ENCODE measurements at places on chromosomes 6 and 20.

GRCh38 chr6:45880159-45880558, 135.5 kb downstream of the CLIC5 start:
- no peak for DNase-seq

DNA sequence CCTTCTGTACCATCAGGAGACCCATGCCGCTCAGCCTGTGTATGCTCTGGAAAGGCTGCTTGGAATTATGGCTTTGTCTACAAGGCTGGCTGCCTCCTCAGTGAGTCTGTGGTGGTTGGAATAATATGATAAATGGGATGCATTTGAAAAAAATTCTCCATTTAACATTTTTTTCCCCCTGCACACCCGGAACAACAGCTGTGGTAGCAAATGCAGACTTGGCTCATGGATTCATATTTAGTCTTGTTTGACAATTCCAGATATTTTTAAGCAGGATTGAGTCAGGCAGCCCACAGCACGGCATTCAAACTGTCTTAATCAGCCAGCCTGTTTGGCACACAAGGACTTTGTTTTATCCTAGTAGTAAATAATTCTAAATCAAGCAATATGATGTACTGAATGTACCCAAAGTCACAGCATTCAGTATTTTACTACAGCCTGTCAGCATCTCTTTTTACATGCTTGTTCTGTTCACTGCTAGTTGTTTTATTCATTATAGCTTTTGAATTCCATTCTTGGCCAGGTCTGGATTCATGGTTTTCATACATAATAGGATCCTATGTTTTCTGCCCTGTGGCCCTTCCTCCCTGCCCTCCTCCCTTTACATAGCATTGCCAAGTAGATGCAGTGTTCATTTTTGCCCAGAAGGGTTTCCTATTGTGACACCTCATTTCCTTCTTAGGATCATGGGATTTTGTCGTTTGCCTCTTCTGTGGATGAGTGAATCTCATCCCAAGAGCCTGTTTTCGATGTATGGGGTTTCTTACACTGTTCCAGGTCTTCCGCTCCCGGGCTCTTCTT, 68.1 kb downstream of the LRRC1 start:
- DNase-seq: no peak

DNA sequence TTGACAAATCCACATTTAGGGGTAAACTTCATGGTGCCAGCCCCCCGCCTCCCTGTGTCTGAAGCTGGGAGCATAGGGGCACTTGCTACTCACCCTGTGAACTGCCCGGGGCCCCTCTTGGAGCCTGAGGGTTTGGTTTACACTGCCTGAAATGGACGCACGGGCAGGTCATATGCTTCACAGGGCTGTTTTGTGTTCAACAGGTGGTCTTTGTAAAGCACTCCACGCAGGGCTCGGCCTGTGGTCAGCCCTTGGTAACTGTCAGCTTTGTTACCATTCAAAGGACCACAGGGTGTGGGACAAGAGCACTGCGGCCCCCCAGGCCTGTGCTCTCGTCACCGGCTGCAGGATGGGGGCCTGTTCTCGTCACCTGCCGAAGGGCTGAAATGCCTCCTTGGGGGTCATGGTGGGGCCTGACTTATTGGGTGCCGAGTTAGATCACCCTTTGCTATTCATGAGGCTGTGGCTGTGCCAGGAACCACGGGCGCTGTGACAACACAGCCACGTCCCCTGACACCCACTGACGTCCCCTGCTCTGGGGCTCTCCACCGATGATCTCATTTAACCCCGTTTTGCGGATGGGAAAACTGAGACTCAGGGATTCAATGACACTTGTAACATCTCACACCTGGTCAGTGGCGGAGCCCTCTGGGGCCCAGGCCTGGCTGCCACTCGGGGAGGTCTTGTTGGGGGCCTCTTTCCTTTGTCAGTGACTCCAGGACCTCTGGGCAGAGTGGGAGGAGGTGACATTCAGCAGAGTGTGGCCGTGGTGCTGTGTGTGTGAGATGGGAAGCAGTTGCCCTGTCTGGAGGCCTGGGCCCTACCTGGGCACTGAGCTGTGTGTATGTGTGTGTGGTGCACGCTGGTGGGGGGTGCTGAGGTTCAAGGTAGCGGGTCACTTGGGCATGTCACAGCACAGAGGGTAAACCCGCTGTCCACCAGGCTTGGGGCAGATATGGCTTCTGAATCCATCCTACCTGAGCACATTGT, 24.9 kb downstream of the ZBP1 start:
- DNase-seq: no peak

DNA sequence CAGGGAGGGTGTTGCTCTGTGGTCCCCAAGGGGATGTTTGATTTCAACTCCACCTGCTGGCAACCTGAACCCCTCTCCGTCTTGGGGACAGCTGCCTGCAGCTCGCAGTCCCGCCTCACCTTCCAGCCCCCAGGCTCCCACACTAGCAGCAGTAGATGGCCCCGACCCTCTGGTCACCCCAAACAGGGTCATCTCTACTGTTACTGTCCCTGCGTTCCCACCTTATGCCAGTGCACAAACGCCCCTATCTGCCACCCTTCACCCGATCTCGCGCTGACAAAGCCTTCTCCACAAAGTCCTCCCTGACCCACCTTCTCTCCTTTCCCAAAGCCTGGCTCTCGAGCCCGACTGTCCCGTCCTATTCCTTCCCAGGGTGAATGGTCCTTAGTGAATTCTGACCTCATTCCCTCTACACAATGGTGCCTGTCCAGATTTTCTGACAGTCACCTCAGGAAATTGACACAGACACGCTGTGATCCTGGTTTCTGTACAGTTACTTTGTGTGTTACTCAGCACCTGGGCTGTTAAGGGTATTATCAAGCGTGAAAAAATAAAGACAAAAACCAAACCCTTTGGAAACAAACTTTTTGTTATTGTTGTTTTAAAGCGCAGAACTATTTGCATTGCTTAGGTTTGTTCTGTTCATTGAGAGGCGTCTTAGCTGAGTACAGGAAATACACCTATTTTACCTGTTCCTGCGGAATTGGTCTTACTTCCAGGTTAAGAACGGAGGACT, 728 bp downstream of the FUT9 start:
- no peak for DNase-seq

DNA sequence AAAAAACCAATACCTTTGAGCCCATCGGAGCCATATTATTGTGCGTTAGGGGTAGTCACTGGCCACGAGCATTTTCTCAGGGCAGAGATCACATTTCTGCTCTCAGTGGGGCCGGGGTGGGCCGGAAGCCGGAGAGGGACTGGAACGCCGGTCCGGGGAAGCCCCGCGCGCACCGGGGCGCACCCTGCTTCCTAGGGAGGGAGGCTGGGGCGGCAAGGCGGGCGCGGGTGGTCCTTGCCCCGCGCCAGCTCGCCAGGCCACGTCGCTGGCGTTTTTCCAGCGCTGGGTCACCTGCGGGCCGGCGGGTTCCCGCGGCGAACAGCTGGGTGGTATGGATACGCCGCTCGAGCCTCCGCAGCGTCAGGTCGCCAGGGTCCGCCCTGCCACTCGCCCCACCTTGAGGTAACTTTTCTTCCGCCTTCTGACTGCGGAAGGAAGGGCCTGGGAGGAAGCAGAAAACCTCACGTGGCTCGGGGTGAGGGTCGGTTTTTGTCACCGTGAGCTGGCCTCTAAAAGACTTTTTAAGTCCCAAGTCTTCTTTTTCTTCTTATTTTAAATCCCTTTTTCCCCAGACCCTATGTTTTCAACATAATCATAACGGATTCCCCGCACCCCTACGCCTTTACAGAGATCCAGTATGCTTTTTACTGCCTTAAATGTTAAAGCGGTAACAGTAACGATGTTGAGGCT, 2.7 kb upstream of the EEF1A1 start:
- peak; percentile 82 for DNase-seq

DNA sequence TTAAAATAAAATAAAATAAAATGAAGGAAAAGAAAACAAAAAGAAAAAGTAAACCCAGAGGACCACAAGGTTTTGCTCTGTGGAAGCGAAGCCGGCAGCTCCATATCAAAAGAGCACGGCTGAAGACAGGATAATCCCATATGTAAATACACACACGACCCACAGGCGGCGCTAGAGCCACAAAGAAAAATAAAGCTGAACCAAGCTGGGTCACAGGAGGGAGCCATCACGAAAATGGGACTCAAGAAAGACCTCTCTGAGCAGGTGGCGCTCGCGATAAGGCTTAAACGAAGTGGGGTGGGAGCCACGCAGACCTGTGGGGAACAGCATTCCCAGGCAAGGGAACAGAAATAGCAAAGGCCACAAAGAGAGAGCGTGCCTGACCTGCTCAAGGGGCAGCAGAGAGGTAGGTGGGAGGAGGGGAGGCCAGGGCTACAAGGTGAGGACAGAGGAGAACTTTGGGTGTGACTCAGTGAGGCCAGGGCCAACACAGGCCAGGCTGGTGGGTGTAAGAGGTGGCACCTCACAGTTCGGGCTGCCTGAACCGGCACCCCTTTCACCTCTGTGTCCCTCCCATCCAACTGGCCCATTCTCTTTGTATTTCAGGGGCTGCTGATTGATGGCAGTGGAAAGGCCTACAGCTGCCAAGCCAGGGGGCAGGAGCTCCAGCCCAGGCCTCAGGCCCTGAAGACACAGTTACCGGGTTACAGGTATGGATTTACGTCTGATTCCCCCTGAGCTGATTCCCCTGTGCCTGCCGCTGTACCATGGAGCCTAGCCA, 26.0 kb downstream of the PTGIS start:
- DNase-seq: peak; percentile 83

- DNase-seq: no peak
Observed at GRCh38 chr20:61857414-61857775, 208.3 kb downstream of the TAF4 start.

DNA sequence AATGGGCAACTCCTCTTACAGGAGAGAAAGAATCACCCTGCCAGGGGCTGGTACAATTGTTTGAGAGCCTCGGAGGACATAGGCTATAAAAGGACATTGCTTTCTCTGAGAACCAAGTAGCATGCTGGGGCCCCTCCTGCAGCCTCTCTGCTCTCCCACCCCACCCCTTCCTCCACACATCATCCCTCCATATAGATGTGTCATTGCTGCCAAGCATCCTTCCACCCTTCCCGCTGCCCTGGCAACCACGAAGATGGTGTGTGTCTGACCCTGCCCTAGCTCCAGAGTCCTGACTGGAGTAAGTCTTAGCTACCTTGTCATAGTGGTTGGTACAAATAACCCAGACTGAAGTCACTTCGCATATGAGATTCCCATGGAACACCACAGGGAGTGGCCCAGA, 129.7 kb downstream of the SNX5 start:
- no peak for DNase-seq

- no peak for DNase-seq
Observed at GRCh38 chr20:62872184-62872847, 10.7 kb upstream of the TCFL5 start.

GRCh38 chr6:19128701-19129100, 708.5 kb upstream of the ID4 start:
- no peak for DNase-seq

GRCh38 chr20:62475027-62475771, 596 bp downstream of the GATA5 start:
- no peak for DNase-seq

- no peak for DNase-seq
Observed at GRCh38 chr6:14555804-14556203, 438.2 kb downstream of the CD83 start.

- no peak for DNase-seq
Observed at GRCh38 chr6:168277274-168277669, 42.3 kb downstream of the DACT2 start.

DNA sequence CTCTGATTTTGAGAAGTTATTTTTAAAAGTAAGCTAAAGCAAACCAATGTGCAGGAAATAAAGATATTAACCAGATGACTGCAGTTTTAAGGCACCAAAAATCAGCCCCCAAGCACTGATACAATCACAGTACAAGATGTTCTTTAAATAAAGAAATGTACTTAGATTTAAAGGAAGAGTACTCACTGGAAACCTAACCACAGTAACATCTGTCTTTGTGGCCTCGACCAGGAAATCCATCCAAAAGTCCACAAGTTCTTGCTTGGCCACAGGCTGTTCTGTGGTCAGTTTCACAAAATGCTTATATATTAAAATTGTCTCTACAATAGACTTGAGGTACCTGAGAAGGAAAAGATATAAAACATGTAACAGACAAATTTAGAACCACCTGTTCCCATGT, 105.9 kb upstream of the MAP7 start:
- DNase-seq: no peak

DNA sequence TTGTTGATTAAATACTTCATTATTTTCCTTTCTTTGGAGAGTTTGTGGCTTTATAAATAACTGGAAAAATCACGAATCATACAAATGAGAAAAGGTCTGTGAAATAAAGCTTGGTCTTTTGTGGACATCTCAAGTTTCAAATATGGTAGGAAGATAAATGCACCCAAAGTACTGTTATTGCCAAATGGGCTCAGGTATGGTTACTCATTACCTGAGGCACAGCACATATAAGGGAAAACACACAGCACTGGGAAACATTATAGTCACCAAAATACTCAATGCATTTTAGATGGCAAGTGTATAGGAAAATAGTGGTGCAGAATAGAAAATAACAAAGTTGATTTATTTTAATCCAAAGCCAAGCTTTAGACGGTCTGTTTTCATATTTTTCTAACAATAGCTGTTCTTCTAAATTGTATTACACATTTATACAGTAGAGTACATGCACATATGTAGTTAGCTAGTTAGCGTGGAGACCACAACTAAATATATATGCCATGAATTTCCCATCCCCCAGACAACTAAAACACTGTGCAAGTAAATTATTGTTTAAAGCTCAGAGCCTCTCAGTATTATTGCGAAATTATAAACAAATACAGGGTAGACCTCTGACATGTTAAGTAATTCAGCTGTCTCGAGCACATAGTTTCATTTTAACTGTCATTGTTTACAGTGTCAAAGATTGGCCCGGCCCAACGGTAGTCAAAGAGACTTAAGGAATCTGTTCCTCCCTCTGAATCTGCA, 336.0 kb downstream of the SYNE1 start:
- no peak for DNase-seq

- no peak for DNase-seq
Observed at GRCh38 chr6:5729080-5729434, 277.7 kb downstream of the NRN1 start.

DNA sequence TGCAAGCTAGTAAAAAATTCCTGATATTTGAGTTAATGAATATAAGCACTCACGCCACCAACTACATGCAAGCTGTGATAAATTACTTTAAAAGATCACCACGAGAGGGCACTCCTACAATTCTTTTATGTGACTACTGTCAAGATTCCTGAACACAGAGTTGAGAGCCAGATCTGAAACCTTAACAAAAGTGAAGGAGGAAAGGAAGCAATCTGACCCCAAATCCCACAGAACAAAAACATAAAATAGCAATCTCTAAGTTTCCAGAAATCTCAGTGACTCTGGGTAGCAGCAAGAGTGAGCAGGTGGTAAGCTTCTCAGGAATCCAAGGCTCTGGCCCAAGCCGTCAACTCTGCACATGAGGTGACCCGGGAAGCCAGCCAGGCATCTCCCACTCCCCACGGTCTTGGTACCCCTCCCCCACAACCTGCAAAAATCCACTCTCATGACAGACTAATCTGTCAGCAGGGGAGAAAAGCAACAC, 55.1 kb downstream of the STAU1 start:
- no peak for DNase-seq

DNA sequence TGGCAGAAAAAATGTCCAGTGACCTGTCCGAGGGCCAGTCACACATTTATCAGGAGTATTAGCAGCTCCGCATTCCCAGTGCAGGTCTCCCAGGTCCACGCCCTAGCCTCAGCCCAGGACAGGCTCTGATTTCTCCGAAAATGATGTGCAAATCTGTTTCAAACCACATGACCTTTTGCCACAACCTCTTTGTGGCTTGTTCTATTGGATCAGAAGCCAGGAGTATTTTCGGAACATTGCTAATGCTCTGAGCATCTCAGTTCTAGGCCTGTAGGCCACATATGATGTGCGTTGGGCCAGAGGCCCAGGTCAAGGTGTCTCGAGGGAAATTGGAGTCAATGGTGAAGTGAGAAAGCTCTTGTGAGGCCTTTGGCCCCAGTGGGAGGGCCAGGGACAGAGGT, 40.4 kb downstream of the SNX5 start:
- no peak for DNase-seq

GRCh38 chr6:152341596-152341995, 295.6 kb downstream of the SYNE1 start:
- no peak for DNase-seq
